ENCODE measurements at places on chromosomes 4 and X.

DNA sequence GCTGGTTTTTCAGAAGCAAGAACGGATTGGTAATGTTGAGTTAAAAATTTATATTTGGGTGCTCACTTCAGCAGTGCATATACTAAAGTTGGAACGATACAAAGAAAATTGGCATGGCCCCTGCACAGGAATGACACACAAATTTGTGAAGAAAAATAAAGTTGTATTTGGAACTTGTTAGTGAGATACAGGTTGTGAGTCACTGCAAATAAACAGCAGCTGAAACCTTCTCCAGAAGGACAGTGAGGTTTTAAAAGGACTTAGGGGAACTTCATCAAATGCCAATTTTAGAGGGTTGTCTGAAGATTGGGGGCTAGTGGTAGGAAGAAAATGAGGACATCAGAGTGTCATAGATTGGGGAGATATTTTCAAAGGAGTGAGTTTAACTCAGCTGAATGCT is 79.7 kb upstream of the ELOVL6 start:
- DNase-seq: no peak

DNA sequence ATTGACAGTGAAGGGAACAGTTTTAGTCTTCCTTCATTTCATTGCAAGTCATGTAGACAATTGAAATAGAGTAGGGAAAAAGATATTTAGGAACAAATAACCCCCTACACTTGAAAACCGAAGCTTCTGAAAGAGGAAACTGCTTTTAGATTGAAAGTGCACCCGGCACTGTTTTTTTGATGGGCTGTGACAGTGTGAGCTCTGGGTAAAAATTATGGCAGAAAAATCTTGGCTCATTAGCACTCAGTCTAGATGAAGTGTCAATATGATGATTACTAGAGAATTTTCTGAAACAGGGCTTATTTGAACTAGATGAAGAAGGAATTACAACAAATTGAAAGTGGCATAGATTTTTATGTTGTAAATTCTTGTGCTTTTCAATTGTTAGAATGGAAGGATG is 1132.4 kb downstream of the RAPGEF2 start:
- no peak for DNase-seq

DNA sequence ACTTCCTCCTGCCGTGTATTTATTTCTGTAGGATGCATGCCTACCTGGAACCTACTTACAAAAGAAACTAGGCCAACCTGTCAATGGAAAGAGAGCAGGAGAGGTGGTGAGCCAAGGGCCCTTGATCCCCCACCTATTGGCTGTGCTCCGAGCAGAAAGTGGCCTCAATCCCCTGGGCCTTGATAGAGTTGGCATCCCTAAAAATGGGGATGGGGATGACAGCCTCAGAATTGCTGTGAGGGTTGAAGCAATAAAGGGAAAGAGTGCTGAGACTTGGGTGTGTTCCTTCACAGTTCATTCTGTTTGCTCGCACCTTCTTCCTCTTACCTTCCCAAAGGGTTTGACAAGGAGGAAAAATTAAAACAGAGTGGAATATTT is 314.7 kb downstream of the STK32B start:
- no peak for DNase-seq

DNA sequence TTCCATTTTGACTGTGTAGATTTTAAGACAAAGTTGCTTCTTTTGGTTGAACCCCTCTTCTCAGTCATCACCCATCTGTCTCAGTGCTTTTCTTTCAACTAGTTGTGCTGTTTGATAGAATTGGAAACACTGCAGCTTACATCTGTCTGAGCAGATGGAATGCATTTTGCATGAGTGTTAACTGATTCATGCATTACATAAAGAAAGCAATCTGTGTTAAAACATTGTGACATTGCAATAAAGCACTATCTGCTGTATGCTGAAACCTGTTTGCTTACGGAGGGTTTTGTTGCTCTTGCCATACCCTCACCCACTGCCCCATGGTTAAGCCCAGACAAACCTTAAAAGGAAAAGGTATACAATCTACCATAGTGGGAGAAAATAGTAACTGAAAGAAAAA is 47.4 kb downstream of the NRK start:
- no peak for DNase-seq

GRCh38 chrX:125295337-125295736 is 24.3 kb upstream of the TEX13C start:
- no peak for DNase-seq

GRCh38 chr4:104519588-104519987 is 24.9 kb upstream of the CXXC4 start:
- peak; percentile 10 for DNase-seq

DNA sequence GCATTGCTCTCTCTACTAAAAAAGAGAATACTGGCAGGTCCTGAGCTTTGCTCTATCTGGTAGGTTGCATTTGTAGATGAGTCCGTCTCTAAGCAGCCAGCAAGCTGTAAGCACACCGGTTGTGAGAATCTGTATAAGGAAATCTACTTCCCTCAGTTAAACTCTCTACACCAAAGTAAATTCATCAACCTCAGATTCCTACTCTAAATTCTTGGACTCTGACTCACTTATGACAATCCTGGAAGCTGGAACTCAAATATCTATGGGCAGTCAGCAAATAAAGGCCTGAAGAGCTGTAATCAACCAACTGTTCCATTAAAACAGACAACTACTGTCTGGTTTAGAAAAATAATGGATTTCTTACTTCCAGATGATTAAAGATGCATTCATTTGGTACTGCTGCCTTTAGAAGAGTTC is 37.9 kb downstream of the FAT1 start:
- no peak for DNase-seq

DNA sequence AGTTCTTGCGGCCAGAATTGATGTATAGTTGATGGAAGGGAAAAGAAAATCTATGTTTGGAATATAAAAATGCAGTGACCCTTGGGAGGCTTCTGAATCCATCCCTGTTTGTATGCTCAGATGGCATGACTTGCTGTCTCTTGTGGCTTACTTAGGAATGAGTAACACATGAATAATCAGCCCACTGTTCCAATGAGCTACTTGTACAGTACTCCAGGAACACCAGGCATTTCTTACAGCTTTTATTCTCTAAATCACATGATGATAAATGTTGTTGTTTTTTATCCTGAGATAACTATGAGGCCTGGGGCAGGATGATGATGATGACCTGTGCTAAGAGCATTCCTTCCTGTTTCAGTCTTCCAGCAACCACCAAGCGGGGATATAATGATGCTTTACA is 18.9 kb downstream of the TMPRSS11E start:
- DNase-seq: no peak

GRCh38 chrX:85504381-85504780 is 124.9 kb upstream of the POF1B start:
- DNase-seq: no peak

DNA sequence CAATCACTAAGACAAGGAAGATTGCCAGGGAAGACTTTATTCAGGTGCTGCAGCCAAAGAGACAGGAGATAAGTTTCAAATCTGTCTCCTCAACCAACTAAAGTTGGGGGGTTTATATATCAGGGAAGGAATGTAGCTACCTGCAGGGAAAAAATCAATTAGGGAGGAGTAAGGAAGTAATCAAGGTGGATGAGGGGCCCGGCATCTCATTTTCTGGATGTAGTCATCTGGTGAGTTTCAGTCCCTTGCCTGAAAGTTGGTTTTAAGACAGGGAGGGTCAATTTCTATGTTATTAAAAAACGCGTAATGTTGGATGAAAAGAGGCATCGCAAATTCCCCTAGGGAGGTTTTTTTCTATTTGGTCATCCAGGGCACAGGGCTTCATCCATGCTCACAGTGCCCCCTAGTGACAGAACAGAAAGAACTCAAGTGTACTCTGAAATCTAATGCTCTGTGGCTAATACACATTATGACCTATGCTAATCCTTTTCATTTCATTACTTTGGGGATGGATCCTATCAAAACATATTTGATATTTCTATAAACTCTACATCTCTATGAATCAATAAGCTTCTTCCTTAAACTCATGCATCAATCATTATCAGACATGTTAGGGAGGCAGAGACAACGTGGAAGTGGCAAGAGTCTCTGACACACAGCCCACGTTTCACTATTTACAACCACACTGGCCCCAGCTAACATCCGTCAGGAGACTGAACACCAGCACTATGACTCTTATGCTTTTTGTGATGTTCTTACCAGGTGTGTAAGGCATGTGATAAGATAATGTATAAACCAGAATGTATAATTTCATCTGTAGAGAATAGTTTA is 1577.0 kb upstream of the TENM3 start:
- DNase-seq: peak; percentile 48

- no peak for DNase-seq
These were observed 1408.8 kb downstream of the STIM2 start for GRCh38 chr4:28269426-28269825.

DNA sequence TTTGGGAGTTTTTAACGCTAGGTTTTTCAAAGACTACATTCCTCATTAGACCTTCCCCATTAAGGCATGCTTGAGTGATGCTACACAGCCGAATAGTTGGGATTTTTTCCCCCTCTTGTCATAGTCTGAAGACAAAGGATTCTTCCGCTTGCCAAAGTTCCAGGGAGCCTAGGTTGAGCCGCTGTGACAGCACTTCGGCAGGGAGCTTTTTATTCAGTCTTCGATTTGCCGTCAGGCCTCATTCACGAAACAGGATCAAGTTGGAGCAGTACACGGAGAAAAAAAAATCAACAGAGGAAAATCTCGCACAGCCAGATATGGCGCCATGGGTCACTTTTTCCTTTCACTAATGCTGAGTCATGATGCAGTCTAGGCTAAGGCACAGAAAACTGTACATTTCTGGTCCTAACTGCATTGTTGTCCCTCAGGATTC is 24.3 kb downstream of the SHROOM3 start:
- no peak for DNase-seq

GRCh38 chr4:139866276-139866962 is 200.8 kb downstream of the MGST2 start:
- DNase-seq: no peak

DNA sequence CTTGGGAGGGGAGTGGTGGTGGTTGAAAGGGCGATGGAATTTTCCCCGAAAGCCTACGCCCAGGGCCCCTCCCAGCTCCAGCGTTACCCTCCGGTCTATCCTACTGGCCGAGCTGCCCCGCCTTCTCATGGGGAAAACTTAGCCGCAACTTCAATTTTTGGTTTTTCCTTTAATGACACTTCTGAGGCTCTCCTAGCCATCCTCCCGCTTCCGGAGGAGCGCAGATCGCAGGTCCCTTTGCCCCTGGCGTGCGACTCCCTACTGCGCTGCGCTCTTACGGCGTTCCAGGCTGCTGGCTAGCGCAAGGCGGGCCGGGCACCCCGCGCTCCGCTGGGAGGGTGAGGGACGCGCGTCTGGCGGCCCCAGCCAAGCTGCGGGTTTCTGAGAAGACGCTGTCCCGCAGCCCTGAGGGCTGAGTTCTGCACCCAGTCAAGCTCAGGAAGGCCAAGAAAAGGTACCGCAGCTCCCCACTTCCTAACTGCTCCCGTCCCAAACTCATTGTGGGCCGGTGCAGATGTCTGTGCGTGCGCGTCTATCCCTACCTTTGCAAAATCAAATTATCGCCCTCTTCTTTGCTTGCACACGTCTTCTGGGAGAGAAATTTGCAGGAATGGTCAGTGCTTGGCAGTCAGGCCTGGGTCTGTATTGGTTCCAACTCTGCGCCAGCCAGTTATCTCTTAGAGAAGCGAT is 533 bp downstream of the IL15 start:
- peak; percentile 57 for DNase-seq

GRCh38 chr4:174172274-174172673 is 111.2 kb downstream of the FBXO8 start:
- no peak for DNase-seq

- DNase-seq: no peak
These were observed 302.7 kb downstream of the PACRGL start for GRCh38 chr4:21002976-21003375.

DNA sequence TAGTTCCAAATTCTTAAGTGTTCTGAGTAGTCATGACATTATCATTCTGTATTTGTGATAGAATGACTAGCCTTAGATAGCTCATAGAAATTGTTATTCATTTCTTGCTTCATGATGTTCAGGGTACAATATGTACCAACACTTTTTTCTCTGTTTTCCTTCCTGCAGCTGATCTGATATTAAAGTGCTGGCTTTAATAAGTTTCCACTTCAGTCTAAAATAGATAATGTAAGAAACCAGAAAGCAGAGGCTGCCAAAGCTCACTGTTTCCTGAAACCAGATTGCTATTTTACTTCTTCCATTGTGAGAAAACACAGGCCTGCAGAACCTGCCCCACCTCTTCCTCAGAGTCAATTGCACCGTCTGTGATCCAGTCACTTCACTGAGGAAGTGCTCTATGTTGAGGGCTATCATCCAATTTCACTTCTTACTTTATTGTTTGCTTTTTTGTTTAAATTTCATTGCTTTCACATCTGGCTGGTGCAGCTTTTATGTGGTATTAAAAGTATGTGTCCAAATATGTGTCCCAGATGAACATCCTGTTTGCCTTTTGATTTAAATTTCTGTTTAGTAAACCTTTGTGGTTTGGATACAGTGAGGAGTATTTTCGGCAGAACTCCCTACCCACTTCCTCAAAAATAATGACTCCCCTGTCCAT is 652.1 kb downstream of the ANKRD50 start:
- no peak for DNase-seq

DNA sequence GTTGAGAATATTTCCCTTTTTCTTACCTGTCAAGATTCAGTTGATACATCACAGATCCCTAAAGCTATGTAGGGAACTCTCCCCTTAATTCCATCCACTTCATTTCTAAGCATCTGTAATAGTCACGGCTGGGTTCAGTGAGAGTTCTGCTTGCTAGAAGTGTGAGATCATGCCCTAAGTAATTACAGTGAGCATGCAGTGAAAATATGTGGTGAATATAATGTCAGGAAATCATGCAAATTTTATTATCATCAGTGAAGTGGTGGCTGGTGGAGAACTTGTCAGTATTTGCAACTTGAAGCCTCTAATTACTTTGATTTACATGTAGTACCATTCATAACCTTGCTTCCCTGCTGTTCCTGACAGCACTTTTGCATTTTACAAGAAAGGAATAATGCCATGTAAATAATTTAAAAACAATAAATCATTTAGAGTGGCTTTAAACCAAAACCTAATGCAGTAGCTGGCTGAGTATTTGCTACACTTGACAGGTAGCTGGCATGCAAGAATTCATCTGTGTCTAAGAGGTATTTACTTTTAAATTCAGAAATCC is 28.3 kb upstream of the CFAP299 start:
- no peak for DNase-seq

DNA sequence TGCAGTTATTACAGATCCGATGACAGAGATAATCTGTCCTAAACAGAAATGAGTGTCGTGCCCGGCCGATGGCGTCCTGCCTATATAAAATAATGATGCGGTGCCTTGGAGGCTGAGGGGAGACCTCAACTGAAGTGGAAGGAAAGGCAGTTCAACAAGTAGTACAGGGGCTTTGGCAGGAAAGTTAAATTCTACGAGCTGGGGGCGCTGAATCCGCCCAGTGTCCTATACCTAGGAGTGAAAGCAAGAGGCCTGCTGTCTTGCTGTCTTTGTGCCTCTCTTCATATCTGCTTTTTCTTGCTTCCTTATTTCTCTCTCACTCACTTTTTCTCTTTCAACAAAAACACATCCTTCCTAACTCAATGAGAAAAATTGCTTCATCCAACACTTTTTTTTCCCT is 82.2 kb upstream of the PRPS2 start:
- DNase-seq: no peak
